ENCODE measurements at places on chromosomes 13 and 19. TPM values are rescaled to one million over a fixed set of nuclear protein-coding genes. Genes with fewer than 3 reads are reported as not detected.
A peak's percentile ranks its signal among the peaks of the same experiment; 100 is the strongest.

Gene APOC4
- not detected for total RNA-seq

GRCh38 chr13:114268344-114269280 lies 12.8 kb upstream of the UPF3A start:
- no peaks in the 10 kb centered on the region for H3K4me1 ChIP-seq
- no peak overlapping the region for H3K4me3 ChIP-seq
- DNase-seq: no peak
- H3K27me3 ChIP-seq: no peaks in the 10 kb centered on the region
- H3K27ac ChIP-seq: no peak overlapping the region

- DNase-seq: no peak
- no peaks in the 10 kb centered on the region for H3K36me3 ChIP-seq
- H3K4me1 ChIP-seq: no peaks in the 10 kb centered on the region
- no peaks in the 10 kb centered on the region for H3K27me3 ChIP-seq
These were observed 203.2 kb downstream of the TUBA3C start for GRCh38 chr13:18978447-18978846.

Gene NTF4
- total RNA-seq: 10.2 TPM

DNA sequence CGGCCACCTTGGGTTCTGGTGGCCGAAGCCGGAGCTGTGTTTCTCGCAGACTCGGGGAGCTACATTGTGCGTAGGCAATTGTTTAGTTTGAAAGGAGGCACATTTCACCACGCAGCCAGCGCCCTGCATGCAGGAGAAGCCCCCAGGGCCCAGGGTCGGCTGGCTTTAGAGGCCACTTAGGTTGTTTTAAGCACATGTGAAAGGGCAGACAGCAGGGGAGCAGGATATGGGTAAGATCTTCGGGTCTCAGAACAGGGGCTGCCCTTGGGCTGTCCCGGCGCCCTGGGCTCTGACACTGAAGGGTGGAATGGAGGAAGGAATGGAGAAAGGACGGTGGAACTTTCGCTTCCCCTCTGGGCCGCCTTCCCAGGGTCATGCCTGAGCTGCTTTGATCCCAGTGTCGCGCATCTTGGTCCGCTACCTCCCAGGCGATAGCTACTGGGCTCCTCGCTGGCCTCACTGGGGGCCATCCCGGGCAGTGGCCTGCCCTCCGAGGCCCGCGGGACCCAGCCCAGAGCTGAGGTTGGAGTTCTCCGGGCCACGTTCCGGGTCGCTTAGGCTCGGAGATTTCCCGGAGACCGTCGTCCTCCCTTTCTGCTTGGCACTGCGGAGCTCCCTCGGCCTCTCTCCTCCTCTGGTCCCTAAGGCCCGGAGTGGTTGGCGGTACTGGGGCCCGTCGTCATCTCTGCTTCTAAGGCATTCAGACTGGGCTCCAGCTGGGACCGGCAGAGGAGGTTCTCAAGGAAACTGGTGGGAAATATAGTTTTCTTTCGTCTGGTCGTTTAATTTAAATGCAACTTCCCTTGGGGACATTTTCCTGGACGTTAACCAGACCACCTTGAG lies 4.3 kb upstream of the POU4F1 start:
- peaks cover 7% of the 10 kb centered on the region for H3K4me1 ChIP-seq
- no peak for DNase-seq
- H3K4me3 ChIP-seq: no peak overlapping the region
- H3K27ac ChIP-seq: no peak overlapping the region

DNA sequence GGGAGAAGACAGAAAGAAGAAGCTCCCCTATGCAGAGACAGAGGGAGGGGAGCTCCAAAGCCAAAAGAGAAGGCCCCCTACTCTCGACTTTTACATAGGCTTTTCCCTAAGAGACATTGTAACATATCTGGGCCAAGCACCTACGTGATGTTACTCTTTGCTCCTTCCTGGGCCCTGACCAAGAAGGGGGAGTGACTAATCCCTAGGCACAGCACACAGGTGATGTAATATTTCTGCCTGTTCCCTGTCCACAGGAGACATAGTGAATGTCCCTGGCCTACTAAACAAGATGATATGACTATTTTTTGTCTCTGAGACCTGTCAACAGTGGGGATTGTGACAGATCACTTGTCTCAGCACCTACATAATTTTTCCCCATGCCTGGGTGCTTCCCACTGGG lies 15.9 kb upstream of the ZNF254 start:
- no peak overlapping the region for H3K4me3 ChIP-seq
- no peak overlapping the region for H3K27ac ChIP-seq
- DNase-seq: no peak
- H3K4me1 ChIP-seq: no peaks in the 10 kb centered on the region
- no peaks in the 10 kb centered on the region for H3K36me3 ChIP-seq

GRCh38 chr19:49474542-49474924 lies 518 bp downstream of the FLT3LG start:
- no peak for DNase-seq
- peak overlapping the region; percentile 51 for H3K4me3 ChIP-seq
- no peaks in the 10 kb centered on the region for H3K4me1 ChIP-seq
- H3K27ac ChIP-seq: no peak overlapping the region
- H3K27me3 ChIP-seq: no peaks in the 10 kb centered on the region
- H3K36me3 ChIP-seq: no peaks in the 10 kb centered on the region

- no peak for DNase-seq
- H3K4me1 ChIP-seq: peaks cover 12% of the 10 kb centered on the region
- H3K4me3 ChIP-seq: no peak overlapping the region
- no peak overlapping the region for H3K27ac ChIP-seq
- no peaks in the 10 kb centered on the region for H3K27me3 ChIP-seq
- H3K36me3 ChIP-seq: no peaks in the 10 kb centered on the region
These were observed 19.1 kb downstream of the SMARCA4 start for GRCh38 chr19:10979951-10980381.

DNA sequence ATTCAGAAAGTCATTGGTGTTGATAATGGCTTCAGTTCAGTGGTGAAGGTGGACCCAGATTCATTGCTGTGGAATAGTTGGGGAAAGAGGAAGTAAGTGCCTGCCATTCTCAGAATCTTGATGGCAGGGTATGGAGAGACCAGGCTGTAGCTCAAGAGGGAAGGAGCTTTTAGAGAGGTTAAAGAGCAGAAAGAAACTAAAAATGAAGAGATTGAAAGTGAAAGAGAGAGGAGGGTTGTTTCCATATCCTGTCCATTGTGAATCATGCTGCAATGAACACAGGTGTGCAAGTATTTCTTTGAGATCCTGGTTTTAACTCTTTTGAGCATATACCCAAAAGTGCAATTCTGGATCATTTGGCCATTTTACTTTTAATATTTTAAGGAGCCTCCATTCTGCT lies 12.5 kb downstream of the GJB6 start:
- no peaks in the 10 kb centered on the region for H3K4me1 ChIP-seq
- no peaks in the 10 kb centered on the region for H3K27me3 ChIP-seq
- DNase-seq: no peak
- H3K4me3 ChIP-seq: no peak overlapping the region
- H3K36me3 ChIP-seq: no peaks in the 10 kb centered on the region

- no peaks in the 10 kb centered on the region for H3K27me3 ChIP-seq
- peak overlapping the region; percentile 77 for H3K27ac ChIP-seq
- peak; percentile 92 for DNase-seq
- peaks cover 35% of the 10 kb centered on the region for H3K4me1 ChIP-seq
- peak overlapping the region; percentile 96 for H3K4me3 ChIP-seq
These were observed 436 bp upstream of the BBC3 start for GRCh38 chr19:47231215-47232054.

DNA sequence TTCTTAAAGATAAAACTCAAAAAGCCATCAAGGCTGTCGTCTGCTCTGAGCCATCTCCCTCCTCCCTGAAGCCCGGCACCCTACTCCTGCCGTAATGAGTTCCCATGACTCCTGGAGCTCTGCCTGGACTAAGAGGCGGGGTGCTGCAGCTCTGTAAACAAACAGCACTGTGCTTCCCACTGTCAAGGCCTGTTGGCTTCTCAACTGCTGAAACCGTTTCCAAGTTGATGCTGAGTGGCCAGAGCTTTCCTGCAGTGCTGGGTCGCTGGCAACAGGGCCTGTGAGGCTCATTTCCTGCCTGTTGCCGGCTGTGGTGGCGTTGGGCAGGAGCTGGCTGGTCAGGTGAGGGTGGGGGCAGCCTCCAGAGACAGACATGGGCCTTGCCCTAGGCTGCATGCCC lies 26.7 kb upstream of the ISYNA1 start:
- H3K4me1 ChIP-seq: peaks cover 31% of the 10 kb centered on the region
- H3K27ac ChIP-seq: no peak overlapping the region
- no peak overlapping the region for H3K4me3 ChIP-seq
- no peak for DNase-seq
- peaks cover 2% of the 10 kb centered on the region for H3K36me3 ChIP-seq

DNA sequence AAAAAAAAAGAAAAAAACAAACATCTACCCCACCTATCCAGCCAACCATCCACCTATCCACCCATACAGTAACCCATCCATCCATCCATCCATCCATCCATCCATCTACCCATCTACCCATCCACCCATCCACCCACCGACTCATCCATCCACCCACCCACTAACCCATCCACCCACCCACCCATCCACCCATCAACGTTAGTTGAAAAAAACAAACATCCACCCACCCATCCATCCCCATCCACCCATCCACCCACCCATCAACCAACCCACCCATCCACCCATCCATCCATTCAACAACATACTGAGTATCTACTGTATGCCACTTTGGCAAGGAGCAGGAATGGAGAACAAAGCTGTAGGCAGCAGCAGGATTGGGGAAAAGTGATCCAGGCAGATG lies 6.1 kb upstream of the AP3D1 start:
- no peak overlapping the region for H3K4me3 ChIP-seq
- H3K36me3 ChIP-seq: no peaks in the 10 kb centered on the region
- DNase-seq: no peak
- H3K4me1 ChIP-seq: peaks cover 36% of the 10 kb centered on the region
- H3K27ac ChIP-seq: no peak overlapping the region
- no peaks in the 10 kb centered on the region for H3K27me3 ChIP-seq

DNA sequence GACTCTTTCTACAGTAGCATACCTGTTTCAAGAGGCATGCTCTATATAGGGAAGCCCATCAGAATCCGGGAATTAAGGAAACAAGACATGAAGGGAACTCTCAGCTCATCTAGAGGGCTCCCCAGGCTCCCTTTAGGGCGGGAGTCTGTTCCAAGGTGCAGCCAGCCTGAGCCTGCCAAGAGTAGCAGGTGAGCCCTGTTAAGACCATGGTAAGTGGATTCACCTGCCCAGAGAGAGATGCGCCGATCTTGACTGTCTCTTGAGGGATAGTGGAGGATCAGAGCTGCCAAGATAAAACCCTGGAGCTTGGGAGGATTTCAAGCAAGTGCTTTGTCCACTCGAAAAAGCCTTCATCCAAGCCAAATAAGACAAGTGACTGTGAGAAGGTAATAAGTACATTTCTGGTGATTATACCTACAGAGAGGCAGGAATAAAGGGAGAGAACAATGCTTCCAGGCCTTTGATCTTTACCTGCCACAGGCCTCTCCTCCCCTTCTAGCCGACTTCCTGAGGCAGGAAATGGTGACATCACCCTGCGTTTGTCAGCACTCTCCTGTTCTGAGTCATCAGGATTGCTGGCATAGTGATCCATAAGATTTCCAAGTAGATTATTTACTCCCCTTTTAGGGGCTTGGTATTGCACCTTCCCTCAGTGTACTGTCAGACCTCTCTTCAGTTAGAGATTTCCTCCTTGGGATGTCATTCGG lies 31.5 kb downstream of the KLF5 start:
- DNase-seq: peak; percentile 92
- no peaks in the 10 kb centered on the region for H3K36me3 ChIP-seq
- H3K27me3 ChIP-seq: no peaks in the 10 kb centered on the region

Gene DZIP1
- total RNA-seq: 8.1 TPM

- no peaks in the 10 kb centered on the region for H3K27me3 ChIP-seq
- no peak overlapping the region for H3K27ac ChIP-seq
- 0 out of 2 replicates have a peak, but pooled peaks cover 3% of the 10 kb centered on the region for H3K4me1 ChIP-seq
- no peak for DNase-seq
- no peaks in the 10 kb centered on the region for H3K36me3 ChIP-seq
These were observed 2005.0 kb upstream of the PCDH20 start for GRCh38 chr13:63420685-63421084.

- DNase-seq: no peak
- no peak overlapping the region for H3K27ac ChIP-seq
- no peaks in the 10 kb centered on the region for H3K27me3 ChIP-seq
These were observed 187.1 kb downstream of the TDRD3 start for GRCh38 chr13:60583911-60584753.

Gene CCDC194
- total RNA-seq: 1.3 TPM

DNA sequence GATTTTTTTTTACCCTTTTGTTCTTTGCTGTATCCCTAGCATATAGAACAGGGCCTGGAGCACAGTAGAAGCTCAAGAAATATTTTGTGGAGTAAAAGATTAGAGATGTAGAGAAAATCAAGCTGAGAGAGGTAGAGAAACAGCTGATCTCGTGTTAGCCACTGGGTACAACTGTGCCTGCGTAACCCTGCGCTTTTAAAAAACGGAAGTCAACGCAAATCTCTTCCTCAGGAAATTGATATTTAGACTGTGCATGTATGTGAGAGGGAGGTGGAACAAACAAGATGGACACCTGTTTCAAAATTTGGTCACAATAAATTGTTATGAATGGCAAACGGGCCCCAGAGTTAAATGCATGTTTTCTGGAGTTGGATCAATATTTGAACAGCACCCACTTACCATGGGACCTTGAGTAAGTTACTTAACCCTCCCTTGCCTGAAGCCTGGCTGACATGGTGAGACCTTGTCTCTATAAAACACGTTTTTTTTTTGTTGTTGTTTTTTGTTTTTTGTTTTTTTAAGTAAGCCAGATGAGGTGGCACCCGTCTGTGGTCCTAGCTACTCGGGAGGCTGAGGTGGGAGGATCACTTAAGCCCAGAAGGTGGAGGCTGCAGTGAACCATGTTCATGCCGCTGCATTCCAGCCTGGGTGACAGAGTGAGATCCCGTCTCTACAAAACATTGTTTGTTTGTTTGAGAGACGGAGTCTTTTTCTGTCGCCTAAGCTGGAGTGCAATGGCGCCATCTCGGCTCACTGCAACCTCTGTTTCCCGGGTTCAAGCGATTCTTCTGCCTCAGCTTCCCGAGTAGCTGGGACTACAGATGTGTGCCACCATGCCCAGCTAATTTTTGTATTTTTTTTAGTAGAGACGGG lies 3.3 kb upstream of the EPOR start:
- no peak overlapping the region for H3K4me3 ChIP-seq
- no peak for DNase-seq
- H3K27ac ChIP-seq: no peak overlapping the region
- no peaks in the 10 kb centered on the region for H3K27me3 ChIP-seq
- no peaks in the 10 kb centered on the region for H3K36me3 ChIP-seq

Gene MBD3L3
- total RNA-seq: not detected

Gene NBEA
- total RNA-seq: 0.54 TPM

- H3K4me3 ChIP-seq: no peak overlapping the region
- H3K36me3 ChIP-seq: no peaks in the 10 kb centered on the region
- DNase-seq: no peak
- no peaks in the 10 kb centered on the region for H3K27me3 ChIP-seq
These were observed 64.1 kb downstream of the TPT1 start for GRCh38 chr13:45276913-45277312.

Gene GPR4
- total RNA-seq: not detected
